ENCODE measurements at places on chromosomes 12 and 14.

DNA sequence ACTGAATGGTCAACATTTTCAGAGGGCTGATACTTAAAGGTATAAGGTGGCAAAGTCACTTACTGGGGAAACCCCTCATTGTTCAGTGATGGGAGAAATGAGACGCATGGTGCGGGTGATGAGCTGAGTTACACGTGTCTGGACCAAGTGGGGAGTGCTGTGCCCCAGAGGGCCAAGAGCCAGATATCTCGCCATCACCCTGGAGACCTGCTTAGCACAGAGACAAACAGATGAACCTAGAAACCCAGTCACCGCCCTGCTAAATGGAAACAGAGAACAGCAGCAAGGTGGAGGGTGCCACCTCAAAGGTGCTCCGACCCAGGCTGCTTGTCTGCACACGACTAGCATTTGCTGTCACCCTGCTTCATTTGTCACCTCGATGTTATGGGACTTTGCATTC, 92.4 kb downstream of the RBM19 start:
- no peak for DNase-seq

- peak; percentile 6 for DNase-seq
These were observed 105.2 kb upstream of the CDKN3 start for GRCh38 chr14:54291491-54292191.

DNA sequence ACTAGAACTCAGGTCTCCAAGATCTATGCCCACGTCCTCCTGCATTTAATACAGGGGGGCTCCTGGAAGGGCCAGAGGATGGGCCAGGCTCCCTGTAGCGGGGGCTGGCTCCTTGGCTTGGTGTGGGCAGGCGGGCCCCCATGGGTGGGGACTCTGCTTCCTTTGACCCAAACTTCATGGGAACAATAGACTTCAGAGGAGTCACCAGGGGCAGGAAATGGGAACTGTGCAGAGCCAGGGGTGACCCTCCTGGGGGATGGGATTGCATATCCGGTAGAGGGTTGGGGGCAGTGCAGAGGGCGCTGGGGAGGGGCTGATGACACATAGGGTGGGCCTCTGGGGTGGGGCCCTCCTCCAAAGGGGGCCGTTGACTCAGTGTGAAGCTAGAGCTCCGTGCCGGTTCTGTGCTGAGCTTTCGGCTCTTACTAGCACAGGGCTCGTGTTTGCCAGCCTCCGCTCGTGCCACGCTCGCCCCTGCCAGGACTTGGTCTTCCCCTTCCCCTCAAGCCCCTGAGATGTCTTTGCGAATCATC, 4.6 kb downstream of the TEAD4 start:
- peak; percentile 40 for DNase-seq

GRCh38 chr14:104245723-104246122, 107.3 kb downstream of the KIF26A start:
- DNase-seq, result no peak

- DNase-seq, result no peak
These were observed 24.7 kb downstream of the TMEM63C start for GRCh38 chr14:77206261-77206824.

GRCh38 chr12:64122154-64122553, 99.9 kb downstream of the KICS2 start:
- no peak for DNase-seq

GRCh38 chr12:98456041-98456440, 59.3 kb upstream of the TMPO start:
- DNase-seq, result no peak

GRCh38 chr12:84134797-84135366, 777.7 kb downstream of the SLC6A15 start:
- peak; percentile 46 for DNase-seq

DNA sequence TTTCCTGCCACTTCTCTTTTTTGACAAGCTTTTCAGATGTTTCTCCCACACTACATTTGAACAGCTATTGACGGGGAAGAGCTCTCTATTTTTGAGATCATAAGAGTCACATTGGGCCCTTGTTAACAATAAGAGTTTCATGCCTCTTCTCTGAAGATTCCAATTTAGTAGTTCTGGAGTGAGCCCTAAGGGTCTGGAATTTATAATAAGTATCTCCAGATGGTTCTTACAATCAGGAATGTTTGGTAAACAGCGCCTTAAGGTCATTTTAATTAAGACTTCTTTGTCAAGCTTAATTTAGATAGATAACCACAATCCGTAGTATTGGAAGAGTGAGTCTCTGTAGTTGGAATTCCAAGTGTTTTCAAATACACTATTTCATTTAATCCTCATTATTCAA, 60.6 kb upstream of the HECTD1 start:
- no peak for DNase-seq

DNA sequence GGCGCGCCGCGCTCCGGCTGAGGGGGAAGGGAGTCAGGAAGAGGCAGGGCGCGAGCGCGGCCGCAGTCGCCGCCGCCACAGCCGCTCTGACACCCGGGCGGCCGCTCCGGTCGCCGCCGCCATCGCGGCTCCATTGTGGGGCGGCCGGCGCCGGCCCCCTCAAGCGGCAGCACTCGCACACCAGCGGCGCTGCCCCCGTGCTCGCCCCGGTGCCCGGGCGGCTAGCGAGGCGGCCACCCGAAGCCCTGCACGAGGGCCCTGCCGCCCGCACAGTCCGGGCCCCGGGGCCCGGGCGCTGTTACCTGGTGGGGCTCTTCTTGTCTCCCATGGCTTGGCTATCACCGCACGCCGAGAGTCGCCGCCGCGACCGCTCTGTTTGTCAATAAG, 202 bp downstream of the YAF2 start:
- DNase-seq, result no peak

DNA sequence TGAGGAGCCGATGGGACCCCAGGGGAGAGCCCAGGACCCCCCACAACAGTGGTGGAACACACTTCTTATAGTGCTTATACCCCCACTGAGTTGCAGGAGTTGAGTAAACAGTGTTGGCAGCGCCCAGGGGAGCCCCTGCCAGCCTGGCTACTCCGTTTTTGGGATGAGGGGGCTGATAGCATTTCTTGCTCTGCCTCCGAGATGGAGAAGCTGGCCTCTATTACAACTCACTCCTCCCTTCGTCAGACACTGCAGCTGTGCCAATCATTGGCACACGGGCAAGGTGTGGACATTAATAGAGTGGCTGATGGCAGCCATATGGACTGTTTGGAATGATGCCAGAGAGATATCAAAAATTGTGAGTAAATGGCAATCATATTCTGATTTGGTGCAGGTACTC, 94.9 kb upstream of the TMPO start:
- no peak for DNase-seq

DNA sequence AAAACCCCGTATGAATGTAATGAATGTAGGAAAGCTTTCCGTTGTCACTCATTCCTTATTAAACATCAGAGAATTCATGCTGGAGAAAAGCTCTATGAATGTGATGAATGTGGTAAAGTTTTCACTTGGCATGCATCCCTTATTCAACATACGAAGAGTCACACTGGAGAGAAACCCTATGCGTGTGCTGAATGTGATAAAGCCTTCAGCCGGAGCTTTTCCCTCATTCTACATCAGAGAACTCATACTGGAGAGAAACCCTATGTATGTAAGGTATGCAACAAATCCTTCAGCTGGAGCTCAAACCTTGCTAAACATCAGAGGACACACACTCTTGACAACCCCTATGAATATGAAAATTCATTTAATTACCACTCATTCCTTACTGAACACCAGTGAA, 23.8 kb downstream of the ZNF891 start:
- peak; percentile 2 for DNase-seq

- peak; percentile 72 for DNase-seq
These were observed 6.5 kb downstream of the JDP2 start for GRCh38 chr14:75434138-75434889.

DNA sequence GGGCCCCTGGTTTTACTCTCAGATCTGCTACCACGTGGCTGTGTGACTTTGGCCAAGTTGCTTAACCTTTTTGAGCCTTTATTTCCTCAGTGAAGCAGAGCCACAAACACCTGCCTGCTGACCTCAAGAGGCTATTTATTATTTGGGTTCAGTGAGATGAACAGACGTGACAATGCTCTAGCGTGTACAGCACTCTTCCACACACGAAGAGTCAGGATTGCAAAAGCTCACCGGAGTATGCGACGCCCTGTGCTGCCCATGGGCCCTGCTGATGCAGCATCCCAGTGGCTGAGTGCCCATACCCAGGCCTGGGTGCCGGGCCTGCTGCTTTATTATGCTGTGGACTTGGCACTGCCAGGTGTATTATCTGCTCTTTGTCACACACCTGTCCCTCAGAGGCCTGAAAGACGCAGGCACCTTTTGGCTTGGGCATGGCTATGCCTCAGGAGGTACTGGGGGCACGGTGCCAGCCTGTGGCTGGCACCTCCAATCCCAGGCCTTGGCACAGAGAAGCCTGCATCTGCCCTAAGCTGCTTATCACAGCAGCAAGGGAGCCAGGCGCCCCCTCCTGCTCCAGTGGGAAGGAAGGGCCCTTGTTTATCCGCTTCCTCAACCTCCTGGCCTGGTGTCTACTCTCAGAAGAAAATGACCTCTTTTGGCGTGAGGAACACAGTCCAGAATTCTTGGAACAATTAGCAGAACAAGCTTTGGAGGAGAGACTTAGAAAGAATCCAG, 22.3 kb upstream of the TC2N start:
- no peak for DNase-seq

DNA sequence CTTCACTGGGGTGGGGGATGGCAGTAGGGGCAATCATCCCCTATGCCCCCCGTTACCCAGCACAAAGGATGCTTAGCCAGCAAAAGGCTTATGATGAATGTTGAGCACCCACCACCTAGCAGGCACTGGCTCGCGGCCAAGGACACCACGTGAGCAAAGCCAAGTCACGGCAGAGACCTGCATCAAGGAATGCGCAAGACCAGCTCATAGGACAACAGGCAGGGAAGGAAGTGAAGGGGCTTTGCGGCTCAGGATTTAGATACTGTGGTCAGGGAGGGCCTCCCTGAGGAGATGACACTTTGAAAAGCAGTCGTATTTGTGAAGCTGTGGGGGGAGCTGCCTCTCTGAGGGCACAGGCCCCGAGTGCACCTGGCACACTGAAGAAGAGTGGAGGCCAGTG, 32.8 kb downstream of the SH2B3 start:
- DNase-seq, result peak; percentile 41

DNA sequence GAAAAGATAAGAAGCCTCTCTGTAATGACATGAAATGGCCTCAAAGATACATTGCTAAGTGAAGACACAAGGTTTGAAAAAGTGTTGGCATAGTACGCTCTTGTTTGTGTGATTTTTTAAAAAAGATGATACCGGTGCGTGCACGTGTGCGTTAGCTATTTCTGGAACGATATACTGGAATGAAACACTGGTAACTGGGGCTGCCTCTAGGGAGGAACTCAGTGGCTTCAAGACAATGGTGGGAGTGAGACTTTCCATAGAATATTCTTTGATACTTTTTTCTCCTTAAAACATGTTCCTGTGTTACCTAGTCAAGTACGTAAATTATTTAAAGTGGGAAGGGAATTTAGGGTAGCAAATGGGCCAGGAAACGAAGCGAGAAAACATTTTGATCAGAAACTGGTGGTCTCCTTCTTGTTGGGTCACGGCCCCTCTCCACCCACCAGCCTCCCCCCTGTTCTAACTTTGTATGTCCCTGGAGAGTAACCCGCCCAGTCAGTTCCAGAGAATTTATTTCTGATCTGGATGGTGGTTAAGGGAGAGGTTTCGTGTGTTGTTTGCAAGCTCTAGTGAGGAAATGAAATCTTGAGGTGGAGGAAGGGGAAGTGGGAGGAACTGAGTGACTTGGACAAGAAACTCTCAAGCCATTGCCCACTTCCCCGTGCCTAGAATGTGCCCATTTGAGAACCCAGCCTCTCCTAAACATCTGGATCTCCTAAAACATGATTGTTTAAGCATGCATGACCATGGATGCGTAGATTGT, 6.6 kb downstream of the FGF6 start:
- no peak for DNase-seq

DNA sequence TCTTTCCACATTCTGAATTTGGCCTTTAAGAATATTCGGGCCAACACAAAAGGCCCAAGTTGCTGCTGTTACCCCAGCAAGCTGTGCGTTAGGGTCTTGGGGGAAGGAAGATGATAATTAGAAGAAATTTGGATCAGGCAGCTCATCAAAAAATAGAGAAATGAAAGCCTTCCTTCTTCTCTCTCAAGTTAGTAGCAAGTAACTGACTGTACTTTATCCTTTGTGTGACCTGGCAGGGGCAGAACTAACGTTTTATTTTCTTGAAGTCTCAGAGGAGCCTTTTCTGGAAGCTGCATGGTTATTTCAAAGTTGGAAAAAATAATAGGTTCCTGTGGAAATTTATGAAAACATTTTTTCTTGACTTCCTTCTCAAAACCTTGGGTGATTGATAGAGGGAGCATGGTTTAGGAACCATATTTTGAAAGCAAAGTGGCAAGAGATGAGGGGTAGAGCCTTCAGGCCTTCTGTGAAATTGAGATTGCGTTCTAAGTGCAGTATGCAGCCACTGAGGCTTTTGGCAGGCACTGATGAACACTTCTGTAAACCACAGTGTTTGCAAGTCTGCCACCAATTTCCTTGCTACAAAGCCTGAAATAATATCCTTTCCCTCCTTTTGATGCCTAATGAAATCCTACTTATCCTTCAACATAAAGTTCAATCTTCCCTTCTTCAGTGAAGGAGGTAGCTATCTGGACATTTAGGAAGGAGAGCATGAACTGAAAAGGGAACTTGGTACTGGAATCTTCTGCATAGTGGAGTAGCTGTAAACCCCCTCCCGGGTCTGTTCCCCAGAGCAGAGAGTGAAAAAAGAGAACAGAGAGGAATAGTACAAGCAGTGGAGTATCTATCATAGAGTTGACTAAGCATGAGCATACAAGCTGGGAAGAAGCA, 123.2 kb downstream of the FGD4 start:
- no peak for DNase-seq

DNA sequence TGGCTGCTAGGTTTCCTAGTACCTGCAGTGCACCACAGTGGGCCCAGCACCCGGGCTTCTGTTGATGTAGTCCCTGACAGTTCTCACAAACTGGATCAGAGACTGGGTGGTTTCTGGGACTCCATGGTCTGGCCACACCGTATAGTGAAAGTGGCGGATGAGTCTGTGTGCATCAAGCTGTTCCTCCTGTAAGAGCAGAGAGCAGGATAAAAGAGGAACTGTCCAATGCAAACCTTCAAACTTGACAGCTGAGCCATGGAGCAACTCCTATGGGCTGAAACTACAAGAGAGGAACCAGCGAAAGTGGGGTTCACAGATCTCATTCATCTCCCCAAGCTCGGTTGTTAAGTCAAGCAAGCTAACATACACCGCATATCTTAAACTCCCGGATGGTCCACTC, 102.8 kb downstream of the PTPRB start:
- no peak for DNase-seq

DNA sequence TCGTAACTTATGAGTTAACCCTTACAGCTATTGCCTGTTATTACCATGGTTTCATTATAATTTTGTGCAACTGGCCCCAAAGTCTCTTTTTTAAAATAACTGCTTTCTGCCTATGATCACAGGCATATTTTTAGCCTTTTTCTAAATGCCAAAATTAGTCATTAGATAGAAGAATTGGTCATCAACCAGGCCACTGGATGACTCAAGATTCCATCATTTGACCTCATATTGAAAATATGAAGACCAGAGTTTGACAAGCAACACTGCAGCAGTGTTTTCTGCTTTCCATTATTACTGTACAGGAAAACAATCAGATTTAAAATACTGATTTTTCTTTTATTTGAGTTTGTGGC, 54.7 kb upstream of the OTOGL start:
- DNase-seq, result peak; percentile 95

Measured in fibroblast of upper back skin (primary cell).